ENCODE measurements at places on chromosomes 2 and 18.

DNA sequence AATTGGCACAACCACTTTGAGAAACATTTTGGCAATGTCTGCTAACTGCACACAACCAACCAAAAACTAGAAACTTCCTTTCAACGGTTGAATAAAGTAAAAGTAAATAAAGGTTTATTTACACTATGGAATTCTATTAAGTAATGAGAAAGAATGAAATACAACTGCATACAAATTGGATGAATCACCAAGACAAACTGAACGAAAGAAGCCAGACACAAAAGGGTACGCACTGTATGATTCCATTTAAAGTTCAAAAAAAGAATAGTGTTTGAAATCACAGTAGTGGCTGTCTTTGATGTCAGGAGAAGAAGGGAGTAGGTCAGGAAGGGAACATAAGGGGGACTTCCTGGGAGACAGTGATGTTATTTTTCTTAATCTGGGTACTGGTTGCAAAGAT is 46.5 kb upstream of the SULT1C3 start:
- no peak for DNase-seq

DNA sequence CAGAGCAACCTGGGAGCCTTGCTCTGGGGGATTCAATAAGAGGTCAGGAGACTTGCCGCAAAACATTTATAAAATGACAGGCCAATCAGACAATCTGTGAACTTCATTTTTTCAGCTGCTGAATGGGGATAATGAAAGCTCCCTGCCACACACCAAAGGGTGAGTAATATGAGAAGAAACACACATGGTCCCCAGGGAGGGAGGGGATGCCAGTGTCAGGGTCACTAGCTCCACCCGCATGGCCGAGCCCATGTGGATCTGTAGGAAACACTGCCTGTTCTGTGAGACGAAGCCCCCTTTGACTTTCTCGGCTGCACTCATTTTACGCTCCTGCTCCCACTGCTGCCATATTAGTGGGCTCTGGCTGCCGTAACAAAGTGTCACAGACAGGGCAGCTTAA is 521.0 kb upstream of the RAB6C start:
- DNase-seq: no peak

DNA sequence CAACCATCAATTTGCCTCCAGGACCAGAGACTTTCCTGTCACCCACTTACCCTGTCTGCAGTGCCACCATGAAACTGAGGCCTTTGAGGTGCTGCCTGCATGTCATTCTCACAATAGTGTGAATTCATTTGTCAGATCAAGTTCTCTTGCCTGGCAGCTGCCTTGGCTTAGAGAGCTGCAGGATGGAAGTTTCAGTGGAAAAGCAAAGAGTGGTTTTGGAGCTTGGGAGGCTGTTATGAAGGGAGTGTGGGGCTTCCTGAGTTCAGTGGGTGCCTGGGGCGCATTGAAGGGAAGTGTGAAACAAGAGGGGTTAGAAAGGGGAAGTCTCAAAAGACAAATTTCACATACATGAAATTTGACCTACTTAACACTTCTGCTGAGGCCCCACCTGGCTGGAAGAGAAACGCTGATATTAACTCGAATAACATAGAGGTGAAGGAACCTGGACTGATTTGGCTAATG is 7.9 kb upstream of the LBH start:
- DNase-seq: no peak

- no peak for DNase-seq
These were observed 655.5 kb downstream of the DCDC2C start for GRCh38 chr2:4358837-4359236.

GRCh38 chr2:239029958-239030357 is 182.1 kb downstream of the TWIST2 start:
- DNase-seq: no peak

GRCh38 chr2:109194620-109194937 is 65.6 kb downstream of the SH3RF3 start:
- DNase-seq: no peak

- peak; percentile 43 for DNase-seq
These were observed 99.3 kb upstream of the DNAJC10 start for GRCh38 chr2:182616471-182617393.

- DNase-seq: peak; percentile 81
These were observed 655 bp downstream of the NPPC start for GRCh38 chr2:231925303-231926179.

All from foreskin fibroblast (primary cell).